ENCODE measurements at places on chromosomes 11 and 22.

- no peaks in the 10 kb centered on the region for H3K27me3 ChIP-seq
- no peak overlapping the region for H3K4me3 ChIP-seq
- no peaks in the 10 kb centered on the region for H3K36me3 ChIP-seq
- DNase-seq: no peak
- no peak overlapping the region for H3K27ac ChIP-seq
- H3K4me1 ChIP-seq: no peaks in the 10 kb centered on the region
Measured at GRCh38 chr11:84524422-84525051, 1102.6 kb downstream of the DLG2 start.

DNA sequence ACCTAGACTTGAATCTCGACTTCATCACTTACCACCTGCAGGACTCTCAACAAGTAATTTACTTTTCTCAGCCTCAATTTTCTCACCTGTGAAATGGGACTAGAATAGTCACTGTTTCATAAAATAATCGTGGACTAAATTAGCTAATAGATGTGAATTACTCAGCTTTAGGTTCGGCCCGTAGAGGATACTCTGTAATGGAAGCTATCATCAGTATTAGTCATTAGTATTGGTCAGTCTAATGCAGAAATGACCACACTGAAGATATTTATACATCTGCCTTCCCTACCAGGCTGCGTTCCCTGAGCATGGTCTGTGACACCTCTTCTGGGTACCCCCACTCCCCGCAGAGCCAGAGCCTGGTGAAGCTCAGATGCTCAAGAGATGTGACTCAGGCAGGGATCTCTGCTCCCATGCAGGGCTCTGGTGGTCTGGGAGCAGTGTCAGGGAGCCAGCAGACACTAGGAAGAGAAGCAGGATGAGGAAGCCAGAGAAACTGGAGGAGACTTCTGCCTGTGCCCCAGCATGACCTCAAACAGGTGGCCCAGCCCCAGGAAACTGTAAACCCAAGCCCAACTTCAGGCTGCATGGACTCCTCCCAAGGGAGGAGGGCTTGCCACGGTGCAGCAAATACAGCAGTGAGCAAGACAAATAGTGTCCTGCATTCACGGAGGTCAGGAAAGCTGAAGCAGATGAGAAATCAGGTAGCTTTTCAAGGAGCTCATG, 88.0 kb upstream of the E2F8 start:
- no peaks in the 10 kb centered on the region for H3K27me3 ChIP-seq
- no peak overlapping the region for H3K4me3 ChIP-seq
- H3K27ac ChIP-seq: no peak overlapping the region
- DNase-seq: no peak
- H3K4me1 ChIP-seq: no peaks in the 10 kb centered on the region
- H3K36me3 ChIP-seq: no peaks in the 10 kb centered on the region

GRCh38 chr11:27429761-27430393, 42.7 kb downstream of the LGR4 start:
- no peak for DNase-seq
- 0 out of 2 replicates have a peak, but pooled peaks cover 2% of the 10 kb centered on the region for H3K36me3 ChIP-seq
- peaks cover 6% of the 10 kb centered on the region for H3K4me1 ChIP-seq

DNA sequence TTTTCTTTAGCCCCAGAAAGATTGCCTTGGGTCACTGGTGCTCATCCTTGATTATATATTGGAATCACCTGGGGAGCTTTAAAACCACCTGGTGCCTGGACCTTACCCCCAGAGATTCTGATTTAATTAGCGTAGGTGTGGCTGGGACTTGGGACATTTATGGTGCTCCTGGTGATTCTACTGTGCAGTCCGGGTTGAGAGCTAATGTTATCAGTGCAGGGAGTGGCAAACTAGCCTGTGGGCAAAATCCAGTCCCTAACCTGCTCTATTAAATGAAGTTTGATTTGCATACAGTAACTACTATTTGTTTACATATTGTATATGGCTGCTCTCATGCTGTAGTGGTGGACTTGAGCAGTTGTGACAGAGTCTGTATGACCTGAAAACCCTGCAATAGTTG, 134.0 kb upstream of the SORL1-AS1 start:
- H3K27ac ChIP-seq: no peak overlapping the region
- no peaks in the 10 kb centered on the region for H3K27me3 ChIP-seq
- DNase-seq: no peak
- H3K4me3 ChIP-seq: no peak overlapping the region

- DNase-seq: no peak
- H3K4me3 ChIP-seq: no peak overlapping the region
- H3K4me1 ChIP-seq: no peaks in the 10 kb centered on the region
- H3K27me3 ChIP-seq: no peaks in the 10 kb centered on the region
- H3K36me3 ChIP-seq: no peaks in the 10 kb centered on the region
- H3K27ac ChIP-seq: no peak overlapping the region
Measured at GRCh38 chr22:47657224-47657623, 894.8 kb downstream of the TBC1D22A start.

DNA sequence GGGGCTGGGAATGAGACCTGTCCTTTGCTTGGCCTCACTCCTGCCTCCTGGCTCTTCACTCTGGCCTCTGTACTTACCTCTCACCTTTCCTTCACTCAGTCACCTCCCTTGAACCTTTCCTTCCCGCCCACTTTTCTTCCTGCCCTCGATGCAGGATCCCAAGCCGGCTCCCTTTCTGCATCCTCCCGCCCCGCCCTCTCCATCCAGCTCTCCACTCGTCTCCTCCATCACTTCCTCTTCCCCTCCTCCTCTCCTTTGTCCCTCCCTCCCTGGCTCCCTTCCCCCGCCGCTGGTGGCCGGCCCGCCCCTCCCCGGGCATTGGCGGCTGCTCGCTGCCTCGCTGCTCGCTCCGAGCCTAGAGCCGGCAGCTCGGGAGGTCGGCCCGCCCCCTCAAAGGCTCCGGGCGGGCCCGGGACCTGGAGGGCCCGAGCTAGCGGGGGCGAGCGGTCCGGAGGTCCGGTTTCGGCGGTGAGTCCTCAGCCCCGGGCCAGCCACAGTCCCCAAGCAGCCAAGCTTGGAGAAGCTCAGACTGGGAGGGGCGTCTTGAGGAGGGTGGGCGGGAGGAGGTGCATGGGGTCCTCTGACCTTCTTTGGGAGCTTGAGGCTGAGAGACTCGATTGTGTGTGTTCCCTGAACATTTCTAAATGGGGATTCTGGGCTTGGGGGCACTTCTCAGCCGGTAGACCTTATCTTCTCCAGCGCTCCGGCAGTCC, 13.8 kb downstream of the PHLDB1 start:
- no peaks in the 10 kb centered on the region for H3K36me3 ChIP-seq
- no peak overlapping the region for H3K27ac ChIP-seq
- H3K4me3 ChIP-seq: peak overlapping the region; percentile 52
- no peak for DNase-seq
- H3K27me3 ChIP-seq: no peaks in the 10 kb centered on the region
- peaks cover 8% of the 10 kb centered on the region for H3K4me1 ChIP-seq
